ENCODE measurements at places on chromosomes 1 and 21.

- peak; percentile 12 for DNase-seq
These were observed 79.6 kb downstream of the SLC45A1 start for GRCh38 chr1:8397511-8397910.

DNA sequence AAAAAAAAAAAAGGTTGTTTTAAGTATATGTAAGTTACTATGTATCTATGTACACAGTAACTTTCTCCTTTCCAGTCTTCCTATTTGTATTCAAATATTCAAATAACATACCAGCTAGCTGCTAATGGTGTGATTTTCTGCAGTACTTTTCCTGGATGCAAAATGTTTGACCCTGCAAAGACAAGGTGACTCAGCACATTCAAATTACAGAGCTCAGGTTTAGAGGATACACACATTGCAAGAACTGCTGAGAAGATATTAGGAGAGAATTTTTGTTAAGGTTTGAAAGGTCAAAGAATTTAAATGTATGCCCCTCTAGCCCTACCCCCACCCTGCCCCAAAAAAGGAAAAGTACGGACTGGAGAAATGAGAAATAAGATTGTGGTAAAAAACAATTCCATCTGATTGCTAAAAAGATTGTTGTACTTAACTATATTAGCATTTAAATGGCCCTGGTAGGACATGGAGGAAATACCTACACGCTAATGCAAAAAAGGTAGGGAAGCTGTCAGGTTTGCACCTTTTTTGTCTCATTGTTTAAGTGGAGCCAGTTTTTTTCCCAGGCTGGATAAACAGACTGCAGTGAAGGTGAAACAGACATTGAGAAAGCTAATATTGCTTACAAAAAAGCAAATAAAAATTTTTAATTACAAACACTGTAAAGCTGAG is 45.6 kb downstream of the ZNF281 start:
- peak; percentile 17 for DNase-seq

GRCh38 chr1:22606161-22606560 is 30.3 kb upstream of the C1QA start:
- no peak for DNase-seq

DNA sequence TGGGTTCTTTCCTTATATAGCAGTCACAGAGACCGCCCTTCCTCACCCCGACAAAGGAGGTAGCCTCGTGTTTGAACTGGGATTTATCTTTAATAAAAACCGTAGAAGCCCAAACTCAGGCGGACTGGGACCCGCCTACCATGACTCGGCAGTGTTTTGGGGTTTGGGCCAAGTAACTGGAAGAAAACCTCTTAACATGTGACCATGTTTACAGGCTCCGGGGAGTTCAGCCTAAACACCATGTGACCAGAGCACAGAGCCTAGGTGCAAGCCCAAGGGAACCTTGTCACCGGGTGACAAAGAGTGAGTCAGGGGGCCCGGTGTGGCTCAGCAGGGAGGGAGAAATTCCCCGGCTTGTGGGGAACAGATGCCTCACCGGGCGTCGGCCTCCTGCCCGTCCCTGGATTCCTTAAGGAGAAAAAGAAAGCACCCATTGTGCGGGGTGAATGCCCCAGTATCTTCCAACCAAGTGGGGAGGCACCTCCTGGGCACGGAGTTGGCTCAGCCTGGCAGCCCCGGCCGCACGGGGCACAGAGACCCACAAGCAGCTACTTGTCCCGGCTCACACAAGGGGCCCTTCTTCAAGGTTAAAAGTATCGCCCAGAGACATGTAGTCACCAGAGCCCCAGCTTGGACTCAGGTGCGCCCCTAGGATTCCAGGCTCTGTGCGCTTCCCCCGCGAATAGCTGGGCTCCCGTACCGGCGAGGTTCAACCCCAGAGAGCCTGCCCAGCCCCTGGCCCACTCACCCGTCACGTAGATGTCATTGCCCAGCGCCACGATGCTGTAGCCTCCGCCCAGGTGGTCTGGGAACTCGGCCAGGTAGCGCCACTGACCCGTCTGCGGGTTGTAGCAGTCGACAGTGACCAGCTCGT is 1.4 kb downstream of the KLHL21 start:
- peak; percentile 74 for DNase-seq

DNA sequence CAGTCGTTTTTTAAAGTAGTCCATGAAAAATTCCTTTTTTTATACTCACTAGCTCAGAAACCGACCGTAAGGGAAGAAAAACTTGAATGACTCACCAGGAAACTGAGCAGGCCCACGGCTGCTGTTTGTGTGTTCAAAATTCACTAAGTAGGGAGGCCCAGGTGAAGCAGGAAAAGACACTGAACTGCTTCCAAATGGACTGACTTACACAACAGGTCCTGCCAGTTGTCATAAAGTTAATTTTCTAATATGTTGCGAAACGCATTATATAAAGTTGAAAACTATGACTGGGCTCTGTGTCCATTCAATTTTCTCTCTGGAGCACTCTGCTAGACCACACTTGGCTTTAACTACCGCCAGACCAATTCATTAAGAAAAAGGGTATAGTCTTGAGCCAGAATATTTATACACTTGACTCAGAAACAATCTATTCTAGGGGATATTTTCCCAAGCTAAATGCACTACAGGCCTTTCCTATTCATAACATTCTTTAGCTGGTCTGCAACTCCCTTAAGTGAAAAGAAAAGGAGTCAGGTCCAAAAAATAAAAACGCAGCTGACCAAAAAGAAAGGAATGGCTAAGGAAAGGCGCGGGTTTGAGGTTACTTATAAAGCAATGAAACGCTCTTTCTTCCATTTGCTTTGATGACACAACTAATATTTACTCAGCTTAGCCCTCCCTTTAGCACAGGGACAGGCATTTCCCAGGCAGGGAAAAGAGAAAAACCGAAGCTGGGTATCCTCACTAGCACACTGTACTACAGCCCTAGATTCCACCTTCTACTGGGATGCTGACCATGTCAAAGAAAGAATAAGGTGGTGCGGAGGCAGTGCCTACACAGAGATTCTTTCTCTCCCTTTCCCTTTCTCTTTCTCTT is 306.3 kb upstream of the ESRRG start:
- DNase-seq: peak; percentile 46

- no peak for DNase-seq
These were observed 16.1 kb downstream of the ZBTB18 start for GRCh38 chr1:244066954-244067716.

DNA sequence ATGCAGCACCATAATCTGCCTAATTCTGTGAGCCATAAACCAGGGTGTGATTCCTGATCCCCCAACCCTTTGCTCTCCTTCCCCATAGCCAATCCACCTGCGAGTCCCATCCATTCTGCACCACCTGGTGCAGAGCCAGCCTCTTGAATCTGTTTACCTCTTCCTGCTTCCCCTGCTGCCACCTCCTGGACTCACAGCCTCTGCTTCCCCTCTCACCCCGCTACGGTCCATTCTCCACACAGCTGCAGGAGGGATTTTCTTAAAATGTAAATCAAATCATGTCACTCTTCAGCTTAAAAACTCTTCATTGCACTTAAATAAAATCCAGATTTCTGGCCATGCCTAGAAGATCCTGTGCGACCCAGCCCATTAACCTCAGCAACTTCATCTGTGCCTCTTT is 186.7 kb downstream of the FOXD2 start:
- peak; percentile 23 for DNase-seq

- DNase-seq: no peak
These were observed 95.1 kb downstream of the WDR4 start for GRCh38 chr21:42784276-42784675.

- DNase-seq: no peak
These were observed 22.3 kb downstream of the ABCA4 start for GRCh38 chr1:94098585-94099111.

DNA sequence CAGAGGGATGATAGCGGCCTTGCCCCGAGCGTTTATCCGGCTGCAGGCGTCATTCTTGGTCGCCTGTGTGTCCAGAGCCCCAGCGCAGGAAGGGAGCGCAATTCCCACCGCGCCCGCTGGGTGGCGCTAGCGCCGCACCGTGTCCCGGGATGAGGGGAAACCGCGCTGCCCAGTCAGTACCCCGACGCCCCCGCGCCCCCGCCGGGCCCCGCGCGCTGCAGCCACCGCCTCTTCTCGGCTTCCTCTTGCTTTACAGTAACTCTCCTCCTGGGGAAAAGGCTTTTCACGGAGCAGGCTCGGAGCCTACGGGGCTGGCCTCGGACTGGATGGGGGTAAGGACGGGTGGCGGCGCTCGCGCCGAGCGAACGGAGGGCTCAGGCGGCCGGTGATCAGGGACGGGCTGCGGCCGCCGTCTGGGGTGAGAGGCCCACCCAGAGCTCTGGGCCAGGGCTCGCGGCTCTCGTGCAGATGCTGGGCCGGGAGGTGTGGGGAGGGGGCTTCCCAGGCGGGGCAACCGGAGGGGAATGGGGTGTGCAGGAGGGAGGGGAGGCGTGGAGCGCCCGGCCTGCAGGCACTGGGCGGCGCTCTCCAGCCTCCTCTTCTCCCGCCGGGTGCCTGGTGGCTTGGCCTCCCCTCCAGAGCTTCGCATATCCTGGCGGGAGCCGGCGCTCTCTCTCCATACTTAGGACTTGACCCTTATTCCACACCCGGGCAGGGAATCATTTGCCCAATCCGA is 29.8 kb downstream of the TEX35 start:
- DNase-seq: peak; percentile 86

DNA sequence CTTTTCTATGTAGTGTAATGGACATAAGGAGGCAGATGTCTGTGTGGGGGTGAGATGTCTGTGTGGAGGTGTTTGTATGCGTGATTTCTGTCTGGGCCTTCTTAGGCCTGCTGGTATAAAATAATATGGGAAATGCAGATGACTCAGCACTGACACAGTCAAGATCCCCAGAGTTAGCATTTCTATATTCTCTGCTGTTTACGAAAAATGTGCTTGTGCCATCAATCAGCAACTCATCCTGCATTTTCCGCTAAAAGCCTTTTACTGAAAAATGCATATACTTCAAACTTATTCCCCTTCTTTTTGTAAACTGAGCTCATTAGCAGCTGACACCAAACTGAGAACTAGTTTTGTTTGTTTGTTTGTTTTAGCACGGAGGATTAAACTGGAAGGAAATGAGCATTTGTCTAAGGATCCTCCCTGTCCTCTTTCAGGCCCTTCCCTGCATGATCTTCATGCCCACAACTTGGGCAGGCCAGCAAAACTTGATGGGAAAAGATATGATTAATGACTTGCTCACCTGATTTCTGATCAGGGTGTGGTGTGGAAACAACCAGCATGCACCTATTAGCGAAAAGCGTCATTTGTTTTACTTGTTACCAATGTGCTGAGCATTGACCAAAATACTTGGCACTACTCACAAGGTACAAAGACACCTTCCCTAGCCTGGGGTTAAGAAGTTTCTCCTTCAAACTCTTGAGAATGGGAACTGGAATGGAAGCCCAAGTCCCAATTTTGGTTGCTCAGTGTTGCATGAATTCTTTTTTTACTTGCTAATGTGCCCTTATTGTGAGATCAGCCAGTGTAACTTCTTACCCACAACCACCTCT is 77.4 kb downstream of the NDUFS5 start:
- DNase-seq: peak; percentile 58

GRCh38 chr1:237232501-237232900 is 190.5 kb downstream of the RYR2 start:
- DNase-seq: no peak

GRCh38 chr1:119159111-119159510 is 18.7 kb upstream of the WARS2 start:
- peak; percentile 19 for DNase-seq

- peak; percentile 66 for DNase-seq
These were observed 7.4 kb downstream of the IRF2BP2 start for GRCh38 chr1:234602334-234603220.

All from NCI-H226 (cell line).